ENCODE measurements at places on chromosomes 6 and 20. TPM values are rescaled to one million over a fixed set of nuclear protein-coding genes. Genes with fewer than 3 reads are reported as not detected.

DNA sequence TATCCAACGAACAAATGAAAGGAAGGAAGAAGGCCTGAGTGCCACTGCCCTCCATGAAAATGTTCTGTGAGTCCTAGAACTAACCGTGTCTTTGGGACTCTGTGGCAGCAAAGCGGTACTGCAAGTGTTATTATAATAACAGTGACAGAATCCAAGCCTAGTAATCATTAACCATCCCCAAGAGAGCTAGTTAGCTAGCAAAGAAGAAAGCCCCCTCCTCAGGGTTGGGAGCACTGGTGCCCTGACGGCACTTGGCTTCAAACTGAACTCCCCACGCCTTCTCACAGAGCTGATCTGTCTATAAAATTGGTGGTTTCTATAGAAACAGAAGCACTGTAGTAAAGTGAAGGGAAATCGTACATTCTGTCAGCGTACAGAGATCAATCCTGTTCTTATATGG is 239.8 kb downstream of the PTPRT start:
- no peak for DNase-seq
- 0 out of 2 replicates have a peak, but pooled peaks cover under 1% of the 10 kb centered on the region for H3K27me3 ChIP-seq
- no peaks in the 10 kb centered on the region for H3K4me1 ChIP-seq
- no peak overlapping the region for H3K4me3 ChIP-seq
- H3K36me3 ChIP-seq = no peaks in the 10 kb centered on the region
- no peak overlapping the region for H3K27ac ChIP-seq

DNA sequence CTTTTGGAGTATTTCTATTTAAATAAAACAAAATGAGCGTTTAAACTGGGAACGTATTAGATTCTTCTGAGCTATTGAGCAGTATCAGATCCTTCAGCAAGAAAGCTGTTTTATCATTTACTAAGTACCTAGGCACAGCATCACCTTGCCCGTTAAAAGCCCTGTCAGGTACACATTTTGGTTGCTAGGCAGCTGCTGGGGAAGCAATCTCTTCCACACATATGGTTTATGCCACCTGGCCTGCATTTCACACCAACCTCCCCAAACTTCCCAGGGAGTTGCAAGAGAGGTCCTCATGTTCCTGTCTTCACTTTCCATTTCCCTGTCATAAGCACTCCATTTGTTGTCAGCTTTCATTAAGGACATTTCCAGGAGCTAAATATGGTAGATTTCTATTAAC is 400.1 kb downstream of the PLCB1 start:
- no peak overlapping the region for H3K4me3 ChIP-seq
- H3K27ac ChIP-seq = no peak overlapping the region
- H3K4me1 ChIP-seq = no peaks in the 10 kb centered on the region

DNA sequence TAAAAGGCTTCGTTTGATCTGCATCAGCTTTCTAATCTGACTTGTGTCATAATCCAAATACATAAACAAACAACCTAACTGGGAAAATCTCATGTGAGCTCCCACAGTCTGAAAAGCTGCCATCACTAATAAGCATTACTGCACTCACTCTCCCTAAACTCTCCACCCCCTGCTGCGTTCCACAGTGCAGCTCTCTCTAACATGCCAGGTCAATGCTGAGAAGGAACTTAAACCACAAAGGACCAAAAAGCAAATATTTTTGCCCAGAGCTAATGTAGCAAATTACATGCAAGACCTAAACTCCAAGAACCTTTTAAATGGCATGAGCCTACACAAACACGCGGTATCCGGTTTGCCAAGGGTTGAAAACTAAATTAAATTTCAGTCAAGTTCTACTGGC is 542.3 kb upstream of the JARID2 start:
- H3K36me3 ChIP-seq = no peaks in the 10 kb centered on the region
- H3K27ac ChIP-seq = no peak overlapping the region
- no peaks in the 10 kb centered on the region for H3K27me3 ChIP-seq
- H3K4me1 ChIP-seq = peaks cover 16% of the 10 kb centered on the region
- DNase-seq = no peak
- no peak overlapping the region for H3K4me3 ChIP-seq

- no peaks in the 10 kb centered on the region for H3K27me3 ChIP-seq
- no peak for DNase-seq
- no peak overlapping the region for H3K4me3 ChIP-seq
- H3K27ac ChIP-seq = no peak overlapping the region
Observed at GRCh38 chr6:67506352-67506751, 1128.7 kb upstream of the ADGRB3 start.

PLTP gene
- total RNA-seq = 127 TPM

DNA sequence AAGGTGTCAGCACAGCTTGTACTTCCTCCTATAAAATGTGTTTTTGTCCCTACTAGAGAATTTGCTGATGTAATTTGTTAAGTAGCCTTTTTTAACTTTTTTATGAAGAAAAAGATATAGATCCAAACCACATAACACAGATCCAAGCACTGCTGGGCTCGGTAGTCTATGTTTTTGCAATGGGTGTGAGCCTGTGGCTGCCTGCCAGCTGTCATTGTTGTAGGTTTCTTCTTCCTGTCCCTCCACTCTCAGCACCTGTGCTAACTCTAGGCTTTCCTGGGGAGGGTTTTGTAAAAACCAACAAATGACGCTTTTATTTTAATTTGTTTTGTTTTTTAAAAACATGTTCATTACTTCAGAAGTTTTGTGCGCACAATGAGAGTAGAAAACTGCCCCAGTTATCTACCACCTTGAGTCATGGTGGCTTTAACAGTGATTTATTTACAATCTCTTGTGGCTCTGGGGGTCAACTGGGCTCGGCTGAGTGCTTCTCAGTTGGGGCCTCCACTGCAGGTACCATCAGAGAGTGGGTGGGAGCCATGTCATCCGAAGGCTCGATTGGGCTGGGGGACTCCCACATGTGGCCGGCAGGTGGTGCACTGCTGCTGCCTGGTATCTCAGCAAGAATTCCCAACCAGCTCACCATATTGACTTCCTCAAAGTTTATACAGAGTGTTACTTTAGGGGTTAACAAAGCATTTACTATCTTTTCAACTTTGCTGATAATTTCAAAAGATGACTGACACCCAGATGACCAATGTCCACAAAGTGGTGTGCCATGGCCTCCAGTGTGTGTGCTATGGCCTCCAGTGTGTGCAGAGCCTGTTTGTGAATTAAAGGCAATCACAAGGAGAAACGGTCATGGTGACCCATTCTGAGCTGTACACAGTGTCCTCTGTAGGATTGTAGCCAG is 3.0 kb upstream of the CCR6 start:
- peaks cover 80% of the 10 kb centered on the region for H3K27me3 ChIP-seq
- H3K27ac ChIP-seq = no peak overlapping the region
- DNase-seq = no peak
- no peaks in the 10 kb centered on the region for H3K36me3 ChIP-seq
- H3K4me1 ChIP-seq = no peaks in the 10 kb centered on the region
- H3K4me3 ChIP-seq = no peak overlapping the region

PI3 gene
- 4.6 TPM for total RNA-seq

NPEPL1 gene
- total RNA-seq = 36.9 TPM

GRCh38 chr20:19840111-19840710 is 82.2 kb downstream of the RIN2 start:
- H3K36me3 ChIP-seq = 0 out of 2 replicates have a peak, but pooled peaks cover 4% of the 10 kb centered on the region
- no peaks in the 10 kb centered on the region for H3K27me3 ChIP-seq
- H3K4me3 ChIP-seq = no peak overlapping the region
- DNase-seq = no peak
- no peak overlapping the region for H3K27ac ChIP-seq
- H3K4me1 ChIP-seq = no peaks in the 10 kb centered on the region

SYNJ2 gene
- 30.3 TPM for total RNA-seq

DNA sequence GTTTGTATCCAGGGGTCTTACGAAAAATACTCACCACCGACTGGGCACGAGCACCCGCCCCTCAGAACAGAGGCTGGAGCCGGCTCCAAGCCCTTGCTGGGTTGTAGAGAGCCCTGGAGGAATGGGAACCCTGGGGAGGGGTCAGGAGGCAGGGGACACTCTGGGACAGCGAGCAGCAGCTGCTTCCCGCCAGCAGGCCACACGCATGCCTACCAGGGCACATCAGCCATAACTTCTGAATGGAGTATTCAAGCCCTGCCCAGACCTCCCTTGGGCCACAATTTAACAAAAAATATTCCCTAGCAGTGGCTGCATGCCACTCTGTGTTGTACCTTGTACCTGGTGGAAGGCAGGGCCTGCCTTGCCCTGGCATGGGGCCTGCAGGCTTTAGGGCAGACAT is 31.6 kb upstream of the CD93 start:
- H3K4me1 ChIP-seq = no peaks in the 10 kb centered on the region
- no peak overlapping the region for H3K27ac ChIP-seq
- no peak overlapping the region for H3K4me3 ChIP-seq
- no peak for DNase-seq
- no peaks in the 10 kb centered on the region for H3K36me3 ChIP-seq

DNA sequence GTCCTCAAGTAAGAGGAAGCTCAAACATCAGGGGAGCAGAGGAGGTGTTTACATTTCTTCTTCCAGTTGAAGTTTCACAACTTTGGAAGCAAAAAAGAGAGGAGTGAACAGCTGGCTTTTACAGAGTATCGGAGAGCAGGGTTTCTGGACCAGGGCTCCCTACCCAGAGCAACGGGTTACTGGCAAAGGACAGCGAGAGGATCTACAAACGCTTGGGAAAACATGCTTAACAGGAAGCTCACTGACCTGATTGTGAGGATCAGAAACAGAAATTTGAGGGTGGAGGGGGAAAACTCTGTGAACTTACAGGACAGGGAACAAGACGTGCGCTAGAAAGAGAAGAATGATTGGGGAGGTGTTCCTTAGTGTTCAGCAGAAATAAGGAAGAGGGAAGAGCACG is 85.7 kb upstream of the TAB2 start:
- 0 out of 2 replicates have a peak overlapping the region, but pooled peaks have one; percentile 87 for H3K27ac ChIP-seq
- H3K4me3 ChIP-seq = no peak overlapping the region
- H3K4me1 ChIP-seq = peaks cover 45% of the 10 kb centered on the region

GRCh38 chr6:56437171-56437900 is 190.0 kb upstream of the COL21A1 start:
- H3K36me3 ChIP-seq = no peaks in the 10 kb centered on the region
- H3K27me3 ChIP-seq = no peaks in the 10 kb centered on the region
- H3K27ac ChIP-seq = no peak overlapping the region
- DNase-seq = no peak
- H3K4me1 ChIP-seq = no peaks in the 10 kb centered on the region

SPATS1 gene
- not detected for total RNA-seq

BEND6 gene
- total RNA-seq = 5.7 TPM

DNA sequence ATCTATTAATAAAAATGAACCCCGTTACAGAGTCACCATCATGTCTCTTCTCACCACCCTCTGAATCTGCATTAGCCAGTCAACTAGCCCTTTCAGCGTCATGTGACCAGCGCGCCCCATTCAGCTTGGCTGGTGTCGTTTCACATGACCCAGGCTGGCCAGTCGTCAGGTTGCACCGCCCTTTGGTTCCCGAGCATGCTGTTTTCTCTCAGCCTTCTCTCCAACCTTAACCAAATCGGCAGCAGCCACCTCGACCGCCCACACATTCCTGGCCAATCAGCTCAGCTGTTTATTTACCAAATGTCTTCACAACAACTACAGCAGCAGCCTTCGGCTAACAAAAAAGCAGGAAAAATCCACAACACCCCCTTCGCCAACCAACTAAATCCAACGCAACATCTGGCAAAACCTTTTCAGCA is 5.6 kb downstream of the SRSF3 start:
- no peaks in the 10 kb centered on the region for H3K27me3 ChIP-seq
- peaks cover 95% of the 10 kb centered on the region for H3K36me3 ChIP-seq
- peaks cover 55% of the 10 kb centered on the region for H3K4me1 ChIP-seq

DNA sequence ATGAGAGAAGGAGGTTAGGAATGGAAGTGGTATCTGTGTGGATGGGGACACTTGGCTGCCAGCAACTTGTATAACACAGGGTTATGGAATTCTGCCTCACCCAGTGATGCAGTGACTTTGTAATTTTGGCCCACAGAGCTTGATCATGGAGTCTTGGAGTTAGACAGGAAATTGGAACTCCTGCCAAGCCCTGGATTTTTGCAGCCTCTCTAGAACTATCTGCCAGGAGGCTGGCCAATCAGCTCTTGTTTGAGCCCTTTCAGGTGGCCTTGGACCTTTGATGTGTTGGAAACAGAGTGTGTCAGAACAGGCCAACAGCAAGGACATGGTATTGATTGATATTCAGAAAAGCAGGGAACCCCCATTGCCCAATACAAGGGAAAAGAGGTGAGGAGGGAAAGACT is 157.7 kb upstream of the GGTLC1 start:
- H3K4me1 ChIP-seq = peaks cover 20% of the 10 kb centered on the region
- H3K27me3 ChIP-seq = no peaks in the 10 kb centered on the region
- H3K36me3 ChIP-seq = no peaks in the 10 kb centered on the region
- H3K27ac ChIP-seq = peak overlapping the region; percentile 69
- DNase-seq = no peak

GRCh38 chr20:14685183-14685582 is 347.8 kb upstream of the FLRT3 start:
- H3K36me3 ChIP-seq = no peaks in the 10 kb centered on the region
- no peak for DNase-seq
- H3K27me3 ChIP-seq = no peaks in the 10 kb centered on the region
- no peaks in the 10 kb centered on the region for H3K4me1 ChIP-seq
- no peak overlapping the region for H3K4me3 ChIP-seq

- H3K36me3 ChIP-seq = no peaks in the 10 kb centered on the region
- no peak overlapping the region for H3K27ac ChIP-seq
- DNase-seq = no peak
- no peaks in the 10 kb centered on the region for H3K4me1 ChIP-seq
- no peak overlapping the region for H3K4me3 ChIP-seq
Observed at GRCh38 chr6:54758340-54758739, 88.2 kb upstream of the FAM83B start.

DNA sequence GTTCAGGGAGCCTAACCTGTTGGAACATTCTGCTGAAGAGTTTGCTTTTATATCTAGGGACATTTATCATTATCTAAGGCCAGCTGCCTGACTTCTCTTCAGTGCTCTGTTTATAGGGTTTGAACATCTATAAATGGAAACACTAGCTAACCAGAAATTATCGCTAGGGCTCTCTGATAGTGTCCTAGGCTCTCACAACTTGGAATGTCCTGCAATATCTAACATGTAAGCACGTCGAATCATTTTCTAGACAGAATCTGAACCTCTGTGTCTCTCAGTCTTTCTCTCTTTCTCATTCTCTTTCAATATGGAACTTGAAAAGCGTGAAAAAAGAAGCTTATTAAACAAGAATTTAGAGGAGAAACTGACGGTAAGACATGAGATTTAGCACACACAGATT is 92.5 kb upstream of the MLIP start:
- no peak for DNase-seq
- no peaks in the 10 kb centered on the region for H3K4me1 ChIP-seq
- H3K27ac ChIP-seq = no peak overlapping the region

NMBR gene
- 0.35 TPM for total RNA-seq

GRCh38 chr6:111573892-111574797 is 31.5 kb downstream of the TRAF3IP2 start:
- peaks cover 27% of the 10 kb centered on the region for H3K36me3 ChIP-seq
- H3K27ac ChIP-seq = no peak overlapping the region
- DNase-seq = no peak
- no peaks in the 10 kb centered on the region for H3K27me3 ChIP-seq
- H3K4me3 ChIP-seq = no peak overlapping the region

DNA sequence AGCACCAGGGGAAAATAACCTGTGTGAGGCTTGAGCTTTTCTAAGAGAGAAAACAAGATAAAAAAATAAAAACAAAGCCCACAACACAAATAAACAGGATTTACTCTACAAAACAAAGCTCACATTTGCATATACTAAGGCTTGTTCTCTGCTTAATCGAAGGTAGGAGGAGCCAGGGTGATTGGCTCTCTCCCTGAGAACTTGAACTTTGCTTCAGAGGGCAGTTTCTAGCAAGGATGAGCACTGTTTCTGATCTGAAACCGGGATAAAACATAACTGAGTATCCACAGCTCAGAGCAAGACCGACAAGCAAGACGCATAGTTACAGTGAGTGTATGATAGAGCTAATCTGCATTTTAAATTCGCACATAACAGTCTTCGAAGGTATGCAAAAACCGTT is 200.6 kb downstream of the PRKN start:
- H3K4me3 ChIP-seq = no peak overlapping the region
- H3K27me3 ChIP-seq = peaks cover 23% of the 10 kb centered on the region
- H3K4me1 ChIP-seq = no peaks in the 10 kb centered on the region
- H3K27ac ChIP-seq = no peak overlapping the region

All from PC-9 (cell line).